GM12864 (cell line): ENCODE measurements at places on chromosomes 3 and 15.

DNA sequence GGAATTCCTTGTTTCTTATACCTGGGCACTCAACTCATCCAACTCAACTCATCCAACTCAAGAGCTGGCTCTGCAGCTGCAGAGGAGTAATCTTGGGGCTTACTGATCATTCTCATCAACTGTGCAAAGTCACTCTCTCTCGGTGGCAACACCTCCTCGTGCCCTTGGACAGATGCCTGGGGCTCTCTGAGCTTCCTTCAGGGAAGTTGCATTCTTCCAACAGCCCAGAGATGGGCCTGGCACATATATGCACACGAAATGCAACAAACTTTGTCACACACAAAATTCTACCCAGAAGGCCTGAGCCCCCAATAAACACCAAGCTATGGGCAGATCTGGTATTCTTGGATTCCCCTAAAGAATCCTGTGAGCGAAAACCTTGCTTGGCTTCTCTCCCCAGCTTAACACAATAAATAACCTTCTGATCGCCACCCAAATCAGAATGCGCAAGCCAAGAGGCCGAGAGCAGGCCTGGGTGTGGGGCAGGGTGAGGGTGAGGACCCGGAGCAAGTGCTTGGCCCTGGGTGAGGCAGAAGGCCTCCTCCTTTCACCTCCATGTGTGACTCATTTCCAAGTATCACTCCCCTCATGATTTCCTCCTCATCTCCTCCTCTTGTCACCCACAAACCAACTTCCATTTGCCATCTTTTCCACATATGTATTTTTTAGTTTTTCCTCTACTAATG, 15.4 kb downstream of the TGM5 start:
- no peak for DNase-seq

DNA sequence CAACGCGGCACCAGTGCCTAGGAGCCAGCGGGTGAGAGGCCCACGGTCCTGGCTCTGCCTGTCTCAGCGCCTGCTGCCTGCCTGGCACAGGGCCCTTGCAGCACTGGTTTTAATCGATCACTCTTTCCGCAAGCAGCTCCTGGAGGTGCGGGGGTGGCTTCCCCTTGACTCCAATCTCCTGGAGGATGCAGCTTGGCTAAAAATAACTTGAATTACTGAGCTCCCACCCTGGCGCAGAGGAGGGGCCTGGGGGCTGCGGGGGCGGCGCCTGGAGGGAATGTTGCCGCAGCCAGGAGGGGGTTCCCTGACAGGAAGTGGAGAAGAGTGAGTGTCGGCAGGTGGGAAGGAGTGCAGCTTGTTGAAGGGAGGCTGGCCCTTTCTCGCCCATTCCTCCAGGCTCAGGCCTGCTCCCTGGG, 9.9 kb upstream of the RPL29 start:
- no peak for DNase-seq

DNA sequence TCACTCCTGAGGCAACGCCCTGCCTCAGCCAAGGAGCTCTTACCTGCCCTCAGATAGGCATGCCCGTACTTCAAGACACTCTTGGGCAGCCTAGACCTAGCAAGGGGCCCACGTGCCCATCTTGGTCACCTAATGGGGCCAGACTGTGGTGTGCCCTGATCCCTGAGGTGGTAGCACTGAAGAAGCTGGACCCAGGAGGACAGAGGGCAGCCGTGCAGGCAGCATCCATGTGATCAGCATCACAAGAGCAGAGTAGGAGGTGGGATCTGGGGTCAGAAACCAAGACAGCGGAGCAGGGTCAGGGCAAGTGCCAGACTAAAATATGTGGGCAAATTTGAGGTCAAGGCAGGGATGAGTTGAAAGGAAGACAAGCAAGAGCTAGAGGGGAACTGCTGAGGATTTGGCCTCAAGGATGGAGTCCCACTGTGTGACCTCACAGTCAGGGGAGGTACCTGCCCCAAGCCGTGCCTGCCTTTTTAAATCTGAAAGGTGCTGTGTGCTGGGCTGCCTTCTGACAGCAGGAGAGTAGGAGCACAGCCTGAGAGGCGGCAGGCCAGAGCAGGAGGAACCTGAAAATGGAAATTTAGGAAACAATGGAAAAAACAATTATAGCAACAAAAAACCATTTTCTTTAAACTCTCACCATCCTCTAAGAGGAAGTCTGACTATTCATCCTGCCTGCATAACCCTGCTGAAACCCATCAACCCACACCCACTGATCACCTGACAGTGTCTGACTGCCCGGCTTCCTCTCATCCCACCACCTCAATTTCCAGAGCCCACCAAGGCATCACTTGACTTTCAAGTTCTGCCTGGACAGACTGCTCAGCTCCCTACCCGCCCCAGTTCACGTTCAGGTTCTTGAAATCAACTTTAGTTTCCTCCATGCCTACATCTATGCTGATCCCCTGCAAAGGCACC, 7.3 kb downstream of the ZBTB38 start:
- DNase-seq = no peak

GRCh38 chr15:85030301-85030929, 48.8 kb downstream of the PDE8A start:
- no peak for DNase-seq

DNA sequence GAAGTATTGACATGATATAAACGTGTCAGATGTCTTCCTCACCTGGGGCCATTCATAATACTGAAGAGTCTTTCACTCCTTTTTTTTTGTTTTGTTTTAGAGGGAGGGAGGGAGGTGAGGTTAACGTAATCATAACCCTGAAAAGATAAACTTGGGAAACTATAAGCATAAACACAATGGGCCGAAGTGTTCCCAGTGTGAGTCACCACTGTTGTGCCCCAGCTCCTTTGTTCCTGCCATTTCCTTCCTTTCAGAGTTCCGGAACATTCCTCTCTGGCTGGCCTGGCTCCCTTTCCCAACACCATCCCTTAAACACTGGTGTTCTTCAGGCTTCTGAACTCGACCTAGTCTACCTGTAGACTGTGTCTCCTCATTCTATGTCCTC, 18.6 kb downstream of the PLD1 start:
- no peak for DNase-seq

DNA sequence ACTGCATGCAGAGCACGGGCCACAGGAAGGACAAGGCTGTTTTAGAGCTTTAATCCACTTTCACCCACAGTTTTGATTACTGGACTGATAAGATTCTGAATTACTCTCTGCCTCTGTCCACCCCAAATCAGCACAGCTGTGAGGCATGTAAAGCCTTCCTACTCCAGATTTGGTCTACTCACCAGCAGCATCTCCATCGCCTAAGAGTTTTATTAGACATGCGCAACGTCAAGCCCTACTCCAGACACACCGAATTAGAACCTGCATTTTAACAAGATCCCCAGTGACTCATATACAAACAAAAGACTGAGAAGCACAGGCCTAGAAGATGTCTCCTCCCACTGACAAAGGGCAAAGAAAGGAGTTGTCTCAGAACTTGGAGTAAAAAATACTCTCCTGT, 221.2 kb downstream of the TUSC7 start:
- DNase-seq = no peak

DNA sequence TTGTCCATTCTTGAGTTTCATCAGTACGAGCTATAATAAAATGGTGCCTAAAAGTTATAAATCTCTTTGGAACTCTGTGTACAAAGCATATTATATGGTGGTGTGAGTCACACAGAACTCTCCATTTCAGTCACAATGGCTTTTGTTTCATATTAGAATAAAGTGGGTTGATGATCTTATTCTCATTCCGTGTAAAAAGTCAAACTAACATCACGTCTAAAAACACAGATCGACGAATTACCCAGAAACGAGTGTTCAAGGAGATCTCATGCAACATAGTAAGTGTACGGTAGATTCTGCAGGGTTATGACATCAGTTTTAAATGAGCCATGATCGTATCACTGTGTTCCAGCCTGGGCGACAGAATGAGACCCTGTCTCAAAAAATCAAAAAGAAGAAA, 122.4 kb downstream of the FOXP1 start:
- DNase-seq = no peak

- DNase-seq = no peak
Observed at GRCh38 chr15:60969658-60970057, 259.4 kb downstream of the RORA start.

- DNase-seq = no peak
Observed at GRCh38 chr15:88323976-88324740, 67.6 kb upstream of the NTRK3 start.

DNA sequence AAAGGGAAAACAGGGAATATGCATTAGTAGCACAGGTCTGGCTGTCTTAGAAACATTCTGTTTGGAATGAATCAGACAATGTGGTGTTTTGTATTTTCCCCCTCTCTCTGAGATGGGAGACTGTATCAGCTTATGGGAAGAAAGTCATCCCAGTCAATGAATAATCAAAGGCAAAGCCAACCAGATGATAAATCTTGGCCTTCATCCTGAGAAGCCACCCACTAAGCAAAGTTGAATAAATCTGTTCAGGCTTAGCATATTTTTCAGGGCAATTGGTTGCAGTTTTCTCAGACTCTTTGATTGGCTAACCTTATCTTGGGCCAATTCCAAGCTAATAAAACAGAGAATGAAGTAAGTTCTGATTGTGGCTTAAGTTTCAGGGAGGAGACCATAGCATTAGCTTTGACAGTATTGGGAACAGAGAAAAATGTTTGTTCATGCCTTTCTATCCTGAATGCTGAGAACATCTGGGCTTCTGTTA, 63.6 kb upstream of the ARL8B start:
- no peak for DNase-seq

DNA sequence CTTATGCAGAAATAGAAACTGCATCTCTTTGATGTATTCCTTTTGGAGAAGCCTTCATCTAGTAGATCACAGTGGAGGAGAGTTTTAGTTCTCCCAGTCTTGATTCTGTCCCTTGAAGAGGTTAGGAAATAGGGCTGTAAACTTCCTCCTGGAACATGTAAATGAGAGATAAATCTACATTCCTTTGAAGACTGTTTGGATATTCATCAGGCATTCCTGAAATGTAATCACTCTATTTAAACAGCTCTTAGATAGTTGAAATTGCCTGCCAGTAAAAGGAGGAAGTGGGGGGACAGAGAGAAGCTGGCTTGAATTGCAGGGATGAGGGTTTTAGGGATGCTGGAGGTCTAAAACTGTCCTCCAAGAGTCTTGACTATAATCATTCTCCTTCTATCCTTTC, 254.3 kb upstream of the LRRC3B start:
- DNase-seq = no peak

DNA sequence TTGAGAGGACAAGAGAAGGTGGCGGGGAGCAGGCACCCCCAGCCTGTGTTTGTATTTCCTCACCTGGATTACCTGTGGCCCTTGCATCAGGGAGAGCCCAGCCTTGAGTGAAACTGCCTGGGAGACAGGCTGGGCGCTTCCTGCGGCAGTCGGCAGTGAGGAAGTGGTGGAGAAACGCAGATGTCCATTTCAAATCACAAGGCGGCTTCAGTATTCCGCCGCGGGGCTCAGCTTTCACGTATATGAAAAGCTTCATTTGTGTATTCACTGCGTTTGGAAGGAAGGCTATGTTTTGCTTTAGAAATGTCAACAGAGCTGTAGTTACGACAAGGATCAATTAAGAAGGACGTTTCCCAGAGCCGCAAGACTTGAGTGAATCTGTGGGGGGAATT, 167.4 kb upstream of the CTDSPL start:
- DNase-seq = no peak

- no peak for DNase-seq
Observed at GRCh38 chr3:11928381-11928780, 75.8 kb upstream of the SYN2 start.

DNA sequence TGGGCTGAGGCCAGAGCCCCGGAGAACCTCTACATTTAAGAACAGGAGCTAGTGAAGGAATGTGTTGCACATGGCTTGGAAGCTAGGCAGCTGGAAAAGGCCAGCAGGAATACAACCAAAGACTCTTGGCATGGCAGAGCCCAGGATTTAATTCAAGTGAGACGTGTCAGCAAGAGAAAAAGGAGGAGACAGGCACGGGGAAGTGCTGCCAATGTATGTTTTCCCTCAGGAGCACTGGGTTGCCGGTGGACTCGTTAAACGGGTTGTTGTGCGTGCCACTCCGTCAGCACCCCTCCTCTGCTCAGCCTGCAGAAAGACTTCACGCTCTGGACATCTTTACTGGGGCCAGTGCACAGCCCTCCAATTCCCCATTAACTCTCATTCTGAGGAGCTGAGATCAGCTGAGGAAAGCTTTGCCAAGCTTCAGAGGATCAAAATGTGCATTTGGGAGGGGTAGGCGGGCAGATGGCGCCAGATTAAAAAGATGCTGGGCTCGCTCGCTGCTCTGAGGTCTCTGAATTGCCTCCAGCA, 103.7 kb downstream of the PDZRN3 start:
- no peak for DNase-seq

DNA sequence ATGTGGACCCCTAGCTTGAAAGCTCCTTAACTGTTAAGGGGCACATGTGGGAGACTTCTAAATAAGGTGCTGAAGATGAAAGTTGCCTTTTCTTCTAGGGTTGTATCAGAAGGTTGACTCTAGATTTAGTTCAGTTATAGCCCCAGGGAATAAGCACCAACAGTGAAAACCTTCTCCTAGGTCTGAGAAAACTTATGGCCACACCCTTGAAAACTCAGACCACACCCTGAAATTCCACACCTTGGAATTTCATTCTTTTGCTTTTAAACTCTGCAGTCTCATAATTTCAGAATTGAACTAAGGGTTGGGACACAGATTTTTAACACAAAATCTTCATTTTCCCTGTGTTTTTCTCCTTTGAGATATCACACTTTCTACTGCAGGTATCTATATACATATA, 355.8 kb upstream of the IL12A start:
- no peak for DNase-seq

DNA sequence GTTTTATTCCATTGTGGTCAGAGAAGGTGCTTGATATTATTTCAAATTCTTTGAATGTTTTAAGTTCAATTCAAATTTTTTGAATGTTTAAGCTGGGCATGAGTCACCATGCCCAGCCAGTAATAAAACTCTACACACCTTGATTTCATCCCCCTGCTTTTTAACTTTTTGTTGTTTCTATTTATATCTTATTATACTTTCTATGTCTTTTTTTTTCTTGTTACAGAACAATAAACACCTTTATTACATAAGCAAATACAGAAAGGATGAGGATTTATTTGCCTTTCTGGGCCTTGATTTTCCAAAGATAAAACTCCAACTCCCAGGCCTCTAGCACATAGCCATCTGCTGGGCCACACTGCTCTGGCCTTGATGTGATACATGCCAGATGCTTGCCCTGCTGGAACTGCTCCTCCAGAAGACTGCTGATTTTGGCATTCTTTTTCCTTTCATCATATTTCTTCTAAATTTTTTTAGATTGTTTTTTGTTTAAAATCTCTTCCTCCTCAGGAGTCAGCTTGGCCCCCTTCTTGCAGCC, 14.0 kb downstream of the DNAH12 start:
- no peak for DNase-seq

DNA sequence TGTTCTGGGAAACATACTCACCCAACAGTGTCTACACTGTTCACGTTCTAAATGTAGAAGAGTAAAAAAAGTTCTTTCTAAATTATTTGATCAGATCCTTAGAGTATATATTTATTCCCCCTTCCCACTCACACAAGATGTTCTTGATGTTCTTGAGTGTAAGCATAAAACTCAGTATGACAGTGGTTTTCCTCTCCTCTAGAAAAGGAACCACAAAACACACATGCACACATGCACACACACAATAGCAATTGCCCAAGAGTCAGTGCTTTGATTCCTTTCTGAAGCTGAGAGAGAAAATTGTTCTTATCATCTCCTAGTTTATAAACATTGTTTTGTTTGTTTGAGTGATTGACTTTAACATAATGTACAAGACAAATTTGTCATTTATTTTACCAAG, 123.2 kb upstream of the PHLDB2 start:
- no peak for DNase-seq

GRCh38 chr15:70967646-70968045, 75.0 kb downstream of the LRRC49 start:
- no peak for DNase-seq

GRCh38 chr15:96261575-96262034, 68.9 kb upstream of the NR2F2 start:
- DNase-seq = no peak

- peak; percentile 19 for DNase-seq
Observed at GRCh38 chr15:69677403-69677802, 224.8 kb downstream of the RPLP1 start.
